GOT3 (cell line): ENCODE measurements at places on chromosomes 5 and 9.

- DNase-seq: no peak
Observed at GRCh38 chr5:15620501-15620900, 120.5 kb downstream of the FBXL7 start.

DNA sequence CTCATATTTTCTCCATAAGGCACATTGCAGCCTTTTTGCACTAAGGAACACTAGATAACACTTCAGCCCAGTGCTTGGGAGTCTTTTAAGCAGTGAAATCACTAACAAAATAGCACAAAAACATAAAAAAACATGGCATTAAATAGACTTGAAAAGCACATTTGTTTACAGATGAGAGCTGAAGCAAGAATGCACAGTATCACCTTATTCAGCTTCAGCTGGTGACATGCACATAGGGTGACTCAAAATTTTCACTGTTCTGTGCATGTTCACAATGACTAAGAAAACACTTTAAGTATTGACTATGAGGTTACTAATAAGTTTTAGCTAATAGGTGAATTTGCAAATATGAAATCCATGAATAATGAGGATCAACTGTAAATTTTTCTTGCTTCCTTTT, 293.9 kb upstream of the TARS1 start:
- no peak for DNase-seq

DNA sequence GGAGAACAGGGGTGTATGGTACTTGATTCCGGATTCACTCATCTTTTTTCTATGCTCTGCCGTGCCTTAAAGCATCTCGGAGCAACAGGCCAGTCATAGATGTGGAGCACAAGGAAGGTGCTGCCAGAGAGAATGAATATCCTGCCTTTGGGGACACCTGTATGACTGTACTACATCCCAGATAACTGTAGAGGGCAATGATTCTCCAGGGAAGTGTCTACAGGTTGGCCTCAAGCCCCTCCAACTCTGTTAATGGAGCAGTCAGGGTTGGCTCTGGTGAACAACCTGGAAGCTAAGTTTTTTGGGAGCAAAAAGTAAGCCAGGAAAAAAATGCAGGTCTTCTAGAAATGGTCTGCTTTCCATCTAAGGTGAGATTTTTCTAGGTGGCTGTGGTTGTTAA, 71.0 kb downstream of the NREP start:
- no peak for DNase-seq

DNA sequence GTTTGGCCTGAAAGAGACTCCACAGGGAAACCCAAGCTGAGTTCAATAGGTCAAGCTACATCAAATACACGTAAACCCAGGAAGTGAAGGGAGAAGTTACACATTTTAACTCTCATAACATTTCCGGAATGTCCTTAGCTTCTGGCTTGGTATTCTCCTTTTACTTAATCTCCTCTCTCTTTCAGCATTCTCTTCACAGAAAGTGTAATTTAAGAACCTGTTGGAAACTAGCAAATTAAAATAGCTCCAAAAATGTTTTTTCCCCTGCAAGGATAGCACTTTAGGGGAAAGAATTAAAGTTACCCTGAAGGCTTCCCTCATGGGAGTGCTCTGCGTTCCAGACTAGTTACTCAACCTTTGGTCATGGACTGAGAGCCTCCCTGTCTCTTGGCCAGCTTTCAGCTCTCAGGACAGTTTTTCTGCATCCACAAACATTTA, 292.7 kb upstream of the TARS1 start:
- DNase-seq: peak; percentile 28

- no peak for DNase-seq
Observed at GRCh38 chr5:67363180-67363709, 166.6 kb upstream of the CD180 start.

- no peak for DNase-seq
Observed at GRCh38 chr9:89412541-89412940, 85.4 kb downstream of the SEMA4D start.

DNA sequence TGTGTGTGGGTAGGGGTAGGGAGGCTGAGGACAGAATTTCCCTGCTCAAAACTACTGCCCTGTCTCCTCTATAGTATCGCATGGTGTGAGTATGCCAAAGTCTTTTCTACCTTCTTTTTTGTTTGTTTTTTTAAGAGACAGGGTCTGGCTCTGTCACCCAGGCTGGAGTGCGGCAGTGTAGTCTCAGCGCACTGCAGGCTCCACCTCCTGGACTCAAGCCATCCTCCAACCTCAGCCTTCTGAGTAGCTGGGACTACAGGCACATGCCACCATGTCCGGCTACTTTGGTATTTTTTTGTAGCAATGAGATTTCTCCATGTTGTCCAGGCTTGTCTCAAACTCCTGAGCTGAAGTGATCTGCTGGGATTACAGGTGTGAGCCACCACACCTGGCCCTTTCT, 2.5 kb downstream of the SRP19 start:
- no peak for DNase-seq

DNA sequence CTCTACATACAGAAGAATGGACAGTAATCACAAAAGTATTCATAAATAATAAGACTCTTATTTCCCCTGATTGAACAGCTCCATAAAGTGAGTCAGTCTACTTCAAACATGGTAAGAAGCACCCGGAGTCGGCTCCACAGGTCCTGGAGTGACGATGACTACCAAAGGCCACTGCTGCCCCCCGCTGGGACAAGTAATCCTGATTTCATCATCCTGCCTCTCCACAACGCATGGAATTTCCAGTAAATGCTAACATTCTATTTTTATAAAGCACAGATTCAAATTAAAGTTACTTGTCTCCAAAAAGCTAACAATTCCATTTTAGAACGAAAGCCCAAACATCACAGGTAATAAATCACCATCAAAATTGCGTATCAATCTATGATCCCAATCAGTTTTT, 16.2 kb downstream of the ATPSCKMT start:
- peak; percentile 24 for DNase-seq

DNA sequence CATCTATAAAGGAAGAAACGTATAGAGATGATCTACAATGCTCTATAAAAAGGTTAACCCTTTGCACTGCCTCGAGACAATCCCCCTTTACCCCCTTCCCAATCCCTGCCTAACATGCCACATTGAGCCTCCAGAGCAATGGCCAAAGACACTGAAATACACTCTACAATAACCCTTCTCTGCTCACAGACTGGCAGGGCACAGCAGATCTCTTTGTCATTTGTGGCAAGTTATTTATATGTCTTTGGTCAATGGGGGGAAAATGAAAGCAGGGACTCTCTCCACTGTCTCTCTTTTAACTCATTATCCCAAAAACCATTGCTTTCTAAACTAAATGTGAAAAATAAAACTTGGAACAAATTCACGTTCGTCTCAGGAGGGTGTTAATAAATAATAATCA, 51.7 kb downstream of the PTCH1 start:
- DNase-seq: no peak

DNA sequence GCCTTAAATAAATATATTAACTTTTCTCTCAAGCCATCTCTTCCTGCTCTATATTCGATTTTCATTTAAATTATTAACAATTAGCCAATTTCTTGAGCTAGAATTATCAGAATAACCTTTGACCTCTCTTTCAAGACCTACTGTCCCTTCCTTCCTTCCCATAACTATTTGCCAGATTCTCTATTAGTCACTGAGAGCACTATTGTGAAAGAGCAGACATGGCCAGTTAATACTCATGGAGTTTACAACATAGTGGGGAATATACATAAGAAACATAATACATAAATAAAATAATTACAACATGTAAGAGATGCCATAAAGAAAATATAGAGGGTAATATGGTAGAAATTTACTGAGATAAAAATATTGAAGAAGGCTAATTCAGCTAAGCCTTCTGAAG, 72.1 kb upstream of the CHD1 start:
- no peak for DNase-seq

- DNase-seq: no peak
Observed at GRCh38 chr5:142466195-142466971, 141.6 kb upstream of the SPRY4 start.

DNA sequence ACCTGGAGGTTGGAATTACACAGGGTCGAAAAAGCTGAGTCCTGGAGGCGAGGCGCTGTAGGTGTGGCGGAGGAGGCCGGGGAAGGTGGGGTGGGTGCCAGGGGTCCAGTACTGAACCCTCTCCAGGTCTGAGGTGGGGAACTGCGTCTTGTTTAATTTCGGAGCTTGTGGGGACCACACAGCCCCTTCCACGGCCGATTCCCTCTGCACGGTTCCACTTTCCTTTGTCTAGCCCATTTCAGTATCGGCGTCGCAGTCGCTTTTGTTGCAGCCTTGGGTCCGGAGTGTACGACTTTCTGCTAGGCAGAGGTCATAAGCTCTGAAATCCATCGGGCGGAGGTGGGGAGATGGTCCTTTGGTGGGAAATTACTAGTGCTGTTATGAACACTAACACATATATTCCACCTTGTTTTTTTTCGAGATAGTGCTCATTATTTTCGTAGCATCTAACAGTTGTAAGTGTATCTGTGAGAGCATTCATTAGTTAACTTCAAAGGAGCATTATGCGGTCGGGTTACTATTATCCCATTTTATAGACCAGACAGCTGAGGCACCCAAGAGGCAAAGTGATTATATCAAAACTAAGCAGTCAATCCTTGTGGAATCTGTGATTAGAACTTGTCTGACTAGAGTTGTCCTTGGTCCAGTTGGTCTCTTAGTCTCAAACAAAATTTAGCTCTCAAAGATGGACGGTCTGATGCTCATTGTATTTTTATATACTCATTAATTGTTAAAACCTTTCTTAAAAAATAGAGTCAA, 737 bp downstream of the RNF180 start:
- no peak for DNase-seq

- no peak for DNase-seq
Observed at GRCh38 chr5:166862581-166862980, 1428.9 kb upstream of the WWC1 start.

DNA sequence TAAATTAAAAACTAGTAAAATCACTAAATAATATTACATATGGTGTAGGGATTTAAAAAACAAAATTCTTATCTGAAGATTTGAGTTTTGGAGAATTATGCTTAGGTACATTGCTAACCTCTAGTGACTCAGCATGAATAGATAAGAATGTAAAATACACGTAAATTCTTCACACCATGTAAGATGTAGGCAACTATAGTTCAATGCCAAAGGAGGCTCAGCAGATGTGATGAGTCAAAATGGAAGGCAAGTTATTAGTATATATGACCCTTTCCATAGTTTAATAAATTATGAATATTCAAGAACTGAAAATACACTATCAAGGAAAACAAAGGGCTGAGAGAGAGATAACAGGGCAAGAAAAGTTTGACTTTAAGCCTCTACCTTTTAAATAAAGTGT, 79.0 kb downstream of the MRPS30 start:
- DNase-seq: no peak

GRCh38 chr5:59390074-59390659, 503.4 kb downstream of the PDE4D start:
- DNase-seq: no peak

DNA sequence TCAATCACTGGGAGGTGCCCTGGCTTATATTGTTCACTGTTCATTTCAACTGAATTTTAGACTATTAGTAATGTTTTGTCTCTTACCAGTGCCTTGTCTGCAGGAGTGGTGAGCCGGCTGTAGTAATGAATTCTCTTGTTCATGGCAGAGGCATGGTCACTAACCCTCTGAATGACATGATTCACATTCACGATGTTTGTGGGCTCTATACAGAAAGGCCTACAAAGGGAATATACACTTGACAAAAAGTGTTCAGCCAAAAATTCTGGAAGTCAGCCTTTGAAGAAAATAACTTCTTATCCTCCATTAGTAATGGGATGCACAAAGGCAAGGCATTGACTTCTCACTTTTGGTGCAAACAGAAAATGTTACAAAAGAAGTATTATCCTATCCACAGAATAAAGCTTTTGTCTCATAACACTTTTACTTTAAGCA, 39.6 kb downstream of the SLC38A9 start:
- no peak for DNase-seq

DNA sequence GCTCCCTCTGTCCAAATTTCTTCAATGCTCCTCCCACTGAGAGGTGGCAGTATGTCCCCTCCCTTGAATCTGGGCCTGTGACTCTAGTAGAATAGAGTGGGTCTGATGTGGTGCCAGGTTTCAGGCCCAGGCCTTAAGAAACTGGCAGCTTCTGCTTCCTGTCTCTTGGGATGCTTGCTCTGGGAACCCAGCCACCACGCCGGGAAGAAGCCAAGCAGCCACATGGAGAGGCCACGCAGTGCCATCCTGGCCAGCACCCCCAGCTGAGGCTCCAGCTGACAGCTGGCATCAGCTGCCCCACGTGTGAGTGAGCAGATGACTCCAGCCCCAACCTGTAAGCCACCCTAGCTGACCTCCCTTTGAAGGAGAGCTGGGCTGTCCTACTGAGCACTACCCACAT, 7.3 kb upstream of the TSPAN17 start:
- DNase-seq: no peak

GRCh38 chr5:178110-178509, 13.2 kb upstream of the LRRC14B start:
- no peak for DNase-seq

DNA sequence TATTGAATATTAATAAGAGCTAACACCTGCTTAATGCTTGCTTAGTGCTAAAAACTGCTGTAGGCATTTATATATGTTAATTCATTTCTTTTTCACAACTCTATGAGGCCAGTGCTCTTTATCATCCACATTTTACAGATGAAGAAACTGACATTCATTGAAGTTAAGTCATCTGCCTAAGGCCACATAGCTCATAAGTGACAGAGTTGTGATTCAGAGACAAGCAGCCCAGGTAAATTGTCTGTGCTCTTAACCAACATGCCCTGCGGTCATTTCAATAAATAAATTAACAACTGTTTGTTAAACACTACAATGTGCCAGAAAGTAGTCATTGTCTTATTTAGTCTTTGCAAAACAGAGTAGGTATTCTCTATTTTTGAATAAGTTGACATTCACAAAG, 1354.4 kb upstream of the C9orf72 start:
- DNase-seq: no peak

DNA sequence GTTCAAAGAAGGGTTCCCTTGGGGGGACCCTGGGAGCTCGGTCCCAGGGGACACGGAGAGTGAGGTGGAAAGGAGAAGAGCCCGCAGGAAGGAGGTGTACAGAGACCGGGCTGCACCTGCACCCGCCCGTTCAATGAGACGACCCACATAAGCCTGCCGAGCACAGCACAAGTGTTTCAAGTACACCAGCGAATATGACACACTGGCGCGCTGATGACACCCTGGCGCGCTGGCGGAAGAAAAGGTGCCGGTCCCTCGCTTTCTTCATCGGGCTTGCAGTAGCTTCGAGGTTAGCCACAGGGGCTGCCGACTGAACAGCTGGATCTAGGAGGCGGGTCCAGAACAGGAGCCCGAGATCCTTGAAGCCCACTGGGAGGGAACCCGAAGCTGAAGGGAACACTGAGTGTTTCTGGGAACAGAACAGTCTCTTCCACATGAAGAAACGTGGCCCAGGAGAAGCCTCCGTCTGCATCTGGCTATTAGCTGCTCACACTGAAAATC, 1.4 kb downstream of the TBC1D9B start:
- DNase-seq: peak; percentile 11
